ENCODE measurements at places on chromosomes 16 and 17.
A peak's percentile ranks its signal among the peaks of the same experiment; 100 is the strongest.

- no peak for DNase-seq
Observed at GRCh38 chr17:80087346-80088265, 13.8 kb upstream of the GAA start.

GRCh38 chr17:41402161-41402560 is 4.8 kb upstream of the KRT31 start:
- no peak for DNase-seq

GRCh38 chr17:45662432-45662831 is 121.7 kb upstream of the CRHR1 start:
- DNase-seq, result no peak

DNA sequence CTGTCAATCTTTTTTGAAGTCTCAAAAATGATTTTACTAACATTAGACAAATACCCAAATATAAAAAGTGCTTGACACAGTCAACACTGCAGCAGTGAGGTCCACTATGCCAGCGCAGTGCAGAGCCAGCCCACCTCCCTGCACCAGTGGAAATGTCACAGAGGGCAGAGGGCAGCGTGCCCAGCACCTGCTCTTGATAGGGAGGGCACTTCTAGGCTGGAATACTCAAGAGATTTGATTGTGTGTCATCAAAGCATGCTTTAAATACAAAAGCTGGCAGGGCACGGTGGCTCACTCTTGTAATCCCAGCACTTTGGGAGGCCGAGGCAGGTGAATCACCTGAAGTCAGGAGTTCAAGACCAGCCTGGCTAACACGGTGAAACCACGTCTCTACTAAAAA is 136.0 kb downstream of the ANKRD11 start:
- no peak for DNase-seq

DNA sequence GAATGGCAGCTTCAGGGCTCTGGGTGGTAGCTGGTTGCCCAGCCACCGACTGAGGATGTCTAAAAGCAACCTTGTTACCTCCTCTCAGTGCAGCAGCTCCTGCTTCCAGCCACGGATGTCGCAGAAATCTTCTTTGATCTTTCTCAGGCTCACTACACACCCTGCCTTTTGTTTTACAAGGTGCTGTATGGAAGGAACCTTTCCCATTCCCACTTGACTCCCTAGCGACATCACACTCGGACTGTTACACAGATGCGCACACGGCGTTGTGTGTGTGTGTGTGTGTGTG is 135.8 kb upstream of the CPHXL start:
- no peak for DNase-seq

DNA sequence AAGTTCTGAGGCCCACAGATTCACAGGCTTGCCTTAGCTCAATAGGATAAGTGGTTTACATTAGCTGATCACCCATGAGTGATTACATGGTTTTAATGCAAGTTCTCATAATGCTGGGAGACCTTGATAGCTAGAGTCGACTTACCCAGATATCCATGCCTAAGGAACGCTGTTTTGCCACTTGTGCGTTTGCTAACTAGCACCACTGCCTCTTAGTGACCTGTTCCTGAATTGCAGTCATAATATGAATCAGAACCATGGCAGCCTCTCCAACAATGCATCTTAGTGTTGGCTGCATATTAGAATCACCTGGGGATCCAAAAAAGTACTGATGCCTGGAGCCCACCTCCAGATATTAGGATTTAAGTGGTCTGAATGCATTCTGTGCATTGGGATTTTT is 251.1 kb upstream of the CDH5 start:
- no peak for DNase-seq

GRCh38 chr16:2663553-2664546 is 18.5 kb upstream of the KCTD5 start:
- DNase-seq, result peak; percentile 64

GRCh38 chr17:63282455-63282854 is 163.7 kb downstream of the CYB561 start:
- DNase-seq, result no peak

DNA sequence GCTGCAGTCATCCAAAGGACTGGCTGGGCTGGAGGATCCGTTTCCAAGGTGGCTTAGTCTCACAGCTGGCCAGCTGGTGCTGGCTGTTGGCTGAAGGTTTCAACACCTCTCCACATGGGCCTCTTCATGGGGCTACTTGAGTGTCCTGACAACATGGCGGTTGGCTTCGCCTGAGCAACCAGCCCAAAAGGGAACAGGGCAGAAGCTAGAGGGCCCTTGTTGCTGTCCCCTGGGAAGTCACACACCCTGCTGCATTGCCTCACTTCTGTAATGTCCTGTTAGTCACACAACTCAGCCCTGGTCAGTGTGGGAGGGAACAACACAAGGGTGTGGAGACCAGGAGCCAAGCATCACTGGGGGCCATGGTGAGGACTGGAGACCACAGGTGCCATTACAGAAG is 36.6 kb downstream of the C16orf78 start:
- no peak for DNase-seq

GRCh38 chr16:24499193-24499814 is 40.1 kb upstream of the RBBP6 start:
- peak; percentile 32 for DNase-seq

DNA sequence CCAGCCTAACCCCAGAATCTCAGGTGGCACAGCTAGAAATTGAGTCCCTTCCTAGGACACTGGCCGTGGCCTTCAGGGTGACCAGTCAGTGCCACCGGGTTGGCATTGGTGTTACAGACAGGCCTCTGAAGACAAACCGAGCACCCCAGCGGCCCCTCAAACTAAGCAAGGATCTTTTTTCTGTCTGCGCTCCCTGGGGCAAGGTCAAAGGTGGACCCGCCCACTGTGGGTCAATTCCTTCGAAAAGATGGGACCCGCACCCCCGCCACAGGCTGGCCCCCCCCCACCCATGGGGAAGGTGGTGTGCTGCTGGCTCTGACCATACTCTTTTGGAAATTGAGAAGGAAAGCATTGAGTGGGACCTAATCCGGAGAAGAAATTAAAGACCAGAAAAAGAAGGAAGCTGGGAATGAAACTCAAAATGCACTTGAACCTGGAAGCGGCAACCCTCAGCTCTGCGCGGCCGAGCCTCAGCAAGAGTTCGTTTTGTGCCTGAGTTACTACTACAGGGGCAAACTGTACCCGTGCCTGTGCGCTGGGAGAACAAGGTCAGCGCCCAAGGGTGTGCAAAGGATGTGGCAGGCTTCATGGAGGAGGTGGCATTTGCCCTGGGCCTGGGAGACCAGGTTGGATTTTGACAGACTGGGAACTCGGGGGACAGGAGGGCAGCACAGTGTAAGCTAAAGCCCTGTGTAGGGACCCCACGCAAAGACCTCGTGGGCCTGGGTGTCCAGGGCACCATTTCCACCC is 20.4 kb downstream of the TMC6 start:
- DNase-seq, result no peak

DNA sequence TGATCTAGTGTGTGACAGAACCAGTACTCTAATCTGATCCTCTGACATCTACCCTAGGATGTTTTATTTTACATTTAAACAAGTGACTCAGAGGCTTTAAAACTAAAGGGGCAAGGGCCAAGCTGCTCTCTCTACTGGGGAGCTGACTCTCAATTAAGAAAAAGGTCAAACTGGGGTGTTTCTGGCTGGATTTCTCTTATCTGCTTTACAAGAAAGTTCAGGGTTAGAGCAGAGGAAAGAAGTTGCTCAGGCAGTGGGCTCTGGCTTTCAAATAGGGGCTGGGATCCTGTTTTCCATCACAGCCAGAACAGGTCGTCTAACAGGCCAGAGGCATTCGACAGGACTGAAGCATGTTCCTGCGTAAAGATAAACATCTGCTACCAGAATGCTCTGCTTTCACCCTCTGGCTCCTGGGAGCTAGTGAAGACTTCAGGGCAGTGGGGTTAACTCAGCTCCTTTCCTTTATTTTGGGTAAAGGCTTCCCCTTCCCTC is 8.5 kb downstream of the MMP28 start:
- no peak for DNase-seq

GRCh38 chr17:57004944-57005579 is 27.1 kb downstream of the SCPEP1 start:
- no peak for DNase-seq

DNA sequence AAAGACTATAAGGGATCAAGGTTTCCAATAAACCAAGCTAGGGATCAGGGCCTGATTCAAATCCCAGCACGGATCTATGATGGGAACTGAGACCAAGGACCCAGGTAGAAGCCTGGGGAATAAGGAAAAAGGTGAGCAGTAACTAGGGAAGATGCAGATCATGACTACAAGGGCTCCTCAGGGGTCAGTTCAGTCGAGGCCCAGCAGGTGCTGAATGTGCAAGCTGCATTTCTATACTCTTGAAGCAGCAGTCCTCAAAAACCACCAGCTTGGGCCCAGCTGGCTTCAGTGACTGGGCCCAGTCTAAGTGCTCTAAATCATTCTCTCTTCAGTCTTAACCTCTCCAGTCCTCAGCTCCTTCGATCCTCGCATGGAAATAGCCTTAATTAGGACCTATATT is 228.8 kb upstream of the AXIN2 start:
- no peak for DNase-seq

GRCh38 chr16:81796035-81796434 is 16.9 kb downstream of the PLCG2 start:
- DNase-seq, result no peak

DNA sequence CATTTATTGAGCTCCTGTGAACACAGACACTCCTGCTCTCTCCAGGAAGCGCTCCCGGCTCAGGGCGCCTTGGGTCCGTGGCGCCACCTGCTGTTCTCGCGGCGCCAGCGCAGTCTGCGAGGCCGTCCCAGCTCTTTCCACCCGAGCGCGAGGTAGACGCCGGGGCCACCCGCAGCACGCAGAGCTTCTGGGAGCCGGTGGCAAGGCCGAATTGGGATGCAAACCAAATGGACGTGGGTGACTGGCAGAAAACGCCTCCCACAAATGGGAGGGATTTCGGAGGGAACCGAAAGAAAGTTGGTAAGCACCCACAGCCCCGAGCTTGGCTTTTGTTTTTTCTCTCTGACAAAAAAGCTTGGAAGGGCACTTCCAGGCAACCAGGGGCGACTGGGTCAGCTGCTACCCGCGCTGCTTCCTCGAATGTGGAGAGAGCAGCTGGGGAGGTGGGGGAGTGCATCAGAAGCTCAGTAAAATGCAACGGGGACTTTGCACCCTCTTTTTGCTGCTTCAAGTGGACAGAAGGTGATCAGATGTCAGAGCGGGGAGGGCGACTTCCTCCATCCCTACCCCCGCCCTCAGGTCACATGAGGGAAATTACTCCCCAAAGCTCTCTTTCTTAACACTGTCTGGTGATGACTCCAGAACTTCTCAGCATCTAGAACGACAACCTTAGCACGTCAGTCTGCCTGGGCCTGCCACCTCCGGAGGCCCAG is 13.5 kb upstream of the N4BP1 start:
- DNase-seq, result peak; percentile 87

- DNase-seq, result no peak
Observed at GRCh38 chr17:79954281-79955166, 81.1 kb downstream of the TBC1D16 start.

- DNase-seq, result no peak
Observed at GRCh38 chr16:55482056-55482455, 3.1 kb downstream of the MMP2 start.

DNA sequence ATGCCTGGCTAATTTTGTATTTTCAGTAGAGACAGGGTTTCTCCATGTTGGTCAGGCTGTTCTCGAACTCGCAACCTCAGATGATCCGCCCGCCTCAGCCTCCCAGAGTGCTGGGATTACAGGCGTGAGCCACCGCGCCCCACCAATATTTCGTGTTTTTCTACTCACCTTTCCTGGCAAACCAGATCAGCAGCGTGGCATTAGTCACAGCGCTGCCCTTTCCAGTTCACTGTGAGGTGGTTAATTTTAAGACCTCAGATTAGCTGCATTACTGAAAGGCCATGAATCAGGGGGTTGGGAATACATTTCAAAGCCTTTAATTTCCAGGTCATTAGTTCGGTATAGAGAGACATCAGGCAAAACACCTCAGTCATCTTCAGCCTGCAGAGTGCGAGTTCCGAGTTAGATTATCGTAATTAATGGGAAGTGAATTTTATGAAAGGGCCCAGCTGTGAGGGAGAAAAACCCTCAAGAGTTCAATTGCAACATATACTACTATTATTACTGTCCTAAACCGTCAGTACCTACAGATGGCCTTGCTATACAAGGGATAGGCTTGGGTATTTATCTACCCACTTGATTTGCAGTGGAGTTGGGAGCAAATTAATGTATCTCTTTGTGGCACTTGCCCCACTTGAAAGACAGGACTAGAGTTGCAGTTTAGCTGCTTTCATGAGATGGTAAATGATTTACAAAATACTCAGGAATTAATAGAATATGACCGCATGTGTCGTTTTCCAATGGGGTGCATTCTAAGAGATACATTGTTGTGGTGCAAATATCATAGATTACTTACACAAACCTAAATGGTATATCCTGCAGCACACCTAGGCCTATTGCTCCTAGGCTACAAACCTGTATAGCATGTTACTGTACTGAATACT is 2.1 kb upstream of the USP32 start:
- DNase-seq, result peak; percentile 4

GRCh38 chr17:82424863-82425159 is 6.4 kb upstream of the OGFOD3 start:
- no peak for DNase-seq

- DNase-seq, result no peak
Observed at GRCh38 chr16:52456368-52456767, 90.6 kb downstream of the TOX3 start.

Measured in activated CD4-positive, alpha-beta T cell treated with anti-CD3 and anti-CD28 coated beads for 48 hours (primary cell).